Keratinocyte (primary cell): ENCODE measurements at places on chromosomes 2 and 18. TPM values are rescaled to one million over a fixed set of nuclear protein-coding genes. Genes with fewer than 3 reads are reported as not detected.

CCDC141 gene
- not detected in 3 replicates for polyA plus RNA-seq

DNA sequence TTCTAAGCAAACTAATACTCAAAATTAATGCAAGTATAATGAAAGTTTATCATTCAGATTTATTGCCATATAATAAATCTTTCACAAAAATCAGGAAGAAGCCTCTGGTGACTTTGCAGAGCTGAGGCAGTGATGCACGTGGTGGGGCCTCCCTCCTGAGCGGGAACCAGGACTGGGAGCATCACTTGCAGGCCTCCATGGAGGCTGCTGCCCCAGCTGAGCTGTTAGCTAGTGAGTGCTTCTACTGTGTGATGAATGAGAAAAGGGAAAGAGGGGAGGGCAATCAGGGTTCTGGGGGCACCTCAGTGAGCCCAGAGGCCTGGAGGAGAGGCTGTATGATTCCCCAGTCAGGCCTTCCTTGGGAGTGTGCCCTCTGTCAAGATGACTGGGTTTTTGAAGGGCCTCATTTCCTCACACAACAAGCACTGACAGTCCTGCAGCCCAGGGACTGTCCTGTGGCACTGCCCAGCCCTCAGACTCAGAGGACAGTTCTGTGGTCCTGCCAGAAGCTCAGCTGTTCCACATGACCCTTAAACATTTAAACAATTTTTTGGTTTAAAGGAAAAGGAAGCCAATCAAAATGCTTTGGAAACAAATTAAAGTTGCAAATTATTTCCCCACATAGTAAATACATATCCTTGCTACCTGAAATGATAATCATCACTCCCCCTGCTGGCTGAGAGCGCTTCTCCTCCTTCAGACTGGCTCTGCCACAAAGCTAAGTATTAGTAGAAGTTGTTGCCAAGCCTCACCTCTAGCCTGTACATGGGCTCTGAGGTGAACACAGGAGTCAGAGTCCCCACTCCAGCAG lies 90.9 kb upstream of the SMAD7 start:
- DNase-seq, result no peak

DNA sequence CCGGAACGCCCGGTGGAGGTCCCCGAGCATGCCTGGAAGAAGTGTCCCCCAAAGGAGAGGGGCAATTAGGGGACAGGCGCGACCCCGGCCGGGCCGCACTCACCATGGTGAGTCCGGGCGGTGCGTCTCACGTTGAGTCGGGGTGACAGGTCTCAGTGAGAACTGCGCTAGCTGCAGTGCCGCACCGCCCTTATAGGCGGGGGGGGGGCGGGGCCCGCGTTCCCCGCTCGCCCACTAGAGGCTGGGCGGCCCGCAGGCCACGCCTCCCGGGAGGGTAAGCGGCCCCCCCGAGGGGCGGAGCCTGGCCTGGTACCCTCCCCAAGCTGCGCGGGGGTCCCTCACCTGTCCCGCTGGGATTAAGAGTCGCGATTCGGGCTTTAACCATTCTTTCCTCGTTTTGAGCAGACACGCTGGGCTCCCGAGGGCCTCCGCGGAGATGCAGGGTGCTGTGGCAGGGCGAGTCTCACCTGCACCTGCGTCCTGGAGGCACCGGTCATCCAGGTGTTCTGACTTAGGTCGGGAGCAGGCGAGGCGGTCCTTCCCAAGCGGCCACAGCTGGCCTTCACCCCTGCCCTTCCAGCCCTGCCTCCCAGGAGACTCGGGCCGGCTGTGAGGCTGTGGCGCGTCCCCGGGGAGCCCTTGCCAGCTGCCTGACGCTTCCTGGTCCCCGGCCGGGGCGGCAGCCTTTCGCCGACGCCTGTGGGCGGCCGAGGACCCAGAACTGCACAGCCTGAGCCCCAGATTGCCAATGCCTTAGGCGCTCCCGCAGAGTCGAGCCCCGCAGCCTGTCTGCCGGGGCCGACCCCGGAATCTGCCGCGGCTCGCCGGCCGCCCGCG lies at the start of gene TUBA4A:
TSS of gene TUBA4A (minus strand) at position 166 of the 837 bp plus-strand sequence. CDS start at position 106, 60 bp downstream.
- DNase-seq, result no peak

DNA sequence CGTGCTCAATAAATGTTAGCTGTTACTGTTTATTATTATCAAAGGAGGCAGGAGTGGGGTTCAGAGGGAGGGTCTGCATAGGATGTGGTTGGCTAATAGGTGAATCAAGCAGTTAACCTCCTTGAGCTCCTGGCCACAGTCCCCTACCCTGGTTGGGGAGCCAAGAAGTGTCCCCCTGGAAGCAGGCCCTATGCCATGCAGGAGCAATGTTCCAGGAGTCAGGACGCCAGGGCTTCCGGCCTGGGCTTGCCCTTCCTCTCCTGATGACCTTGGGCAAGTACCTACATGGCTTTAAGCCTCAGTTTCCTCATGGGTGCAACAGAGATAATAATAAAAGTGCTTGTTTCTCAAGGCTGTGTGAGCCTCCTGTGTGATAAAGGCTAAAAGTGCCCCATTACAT lies 84.9 kb downstream of the DYSF start:
- no peak for DNase-seq
